ENCODE measurements at places on chromosomes 2 and 18. TPM values are rescaled to one million over a fixed set of nuclear protein-coding genes. Genes with fewer than 3 reads are reported as not detected.

DNA sequence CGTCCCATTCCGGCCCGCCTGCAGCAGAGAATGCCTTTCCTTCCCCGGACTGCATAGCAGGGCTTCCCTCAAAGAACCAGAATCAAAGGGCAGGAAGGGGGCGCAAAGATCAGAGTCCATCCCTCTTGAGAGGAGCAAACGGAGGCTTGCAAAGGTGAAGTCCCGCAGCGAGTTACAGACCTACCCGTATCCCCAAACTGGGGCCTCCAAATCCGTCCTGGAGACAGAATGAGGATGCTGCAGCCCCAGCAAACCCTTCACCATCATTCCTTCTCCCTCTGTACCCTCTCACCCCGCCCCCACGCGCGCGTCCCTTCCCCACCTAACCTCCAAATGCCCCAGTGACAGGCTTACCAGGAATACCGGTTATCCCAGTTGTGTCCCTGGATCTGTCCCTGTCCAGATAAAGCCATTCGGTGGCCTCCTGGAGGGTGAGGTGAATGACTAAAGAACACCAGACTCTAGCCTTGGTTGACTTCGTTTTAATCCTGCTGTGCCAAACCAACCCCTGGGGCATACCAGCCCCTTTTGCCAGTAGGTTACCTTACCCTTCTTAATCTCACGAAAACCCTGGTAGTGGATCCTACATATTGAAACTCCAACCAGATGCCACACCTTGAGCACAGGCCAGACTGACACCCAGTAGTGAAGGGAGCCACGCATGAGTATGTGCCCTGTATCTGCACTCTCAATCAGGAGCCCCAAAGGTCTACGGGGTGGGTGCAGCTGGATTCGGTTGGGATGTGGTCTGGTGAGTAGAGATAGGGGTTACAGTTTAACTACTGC is 961 bp upstream of the SLC40A1 start:
- DNase-seq, result peak; percentile 65

GRCh38 chr2:199527071-199527470 is 69.3 kb upstream of the SATB2 start:
- DNase-seq, result no peak

GRCh38 chr2:1685957-1686783 is 58.1 kb downstream of the PXDN start:
- DNase-seq, result peak; percentile 39

DNA sequence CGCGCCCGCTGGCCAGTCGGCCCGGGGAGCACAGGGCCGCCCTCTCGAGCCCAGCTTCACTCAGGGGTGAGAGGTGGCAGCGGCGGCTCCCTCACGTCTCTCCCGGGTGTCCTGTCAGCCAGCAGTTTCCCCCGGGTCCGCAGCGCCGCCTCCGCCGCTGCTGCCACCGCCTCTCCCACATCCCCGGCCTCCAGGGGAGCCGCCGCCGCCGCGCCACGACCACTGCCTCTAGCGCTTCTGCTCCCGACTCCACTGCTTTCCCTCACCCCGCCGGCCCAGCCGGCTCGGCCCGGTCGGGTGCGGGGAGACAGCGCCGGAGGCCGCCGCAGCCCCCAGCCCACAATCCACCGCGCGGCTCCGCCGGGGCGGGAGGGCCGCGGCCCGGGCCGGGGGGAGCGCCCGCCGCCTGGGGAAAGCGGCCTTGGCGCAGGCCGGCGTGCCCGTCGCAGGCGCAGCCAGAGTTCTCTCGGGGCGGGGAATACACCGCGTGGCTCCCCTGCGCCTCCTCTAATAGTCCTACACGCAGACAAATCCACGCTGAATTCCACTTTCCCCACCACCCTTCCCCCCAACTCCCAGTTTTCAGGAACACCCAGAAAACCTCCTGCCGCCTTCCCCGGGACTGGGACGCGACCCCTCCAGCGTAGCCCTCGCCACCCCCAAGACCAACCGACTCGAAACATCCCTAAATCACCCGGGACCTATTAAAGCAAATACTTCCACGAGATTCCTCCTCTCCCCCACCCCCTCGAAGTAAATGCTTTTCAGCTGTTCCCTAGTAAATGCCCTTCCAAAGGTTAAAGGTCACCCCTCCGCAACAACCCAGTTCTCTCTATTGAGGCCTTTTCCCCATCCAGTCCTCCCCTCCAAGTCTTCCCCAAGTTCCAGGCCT is at the start of gene VPS54:
VPS54 (minus strand) TSS at position 346 of the 892 bp plus-strand sequence. CDS start 35,429 bp downstream, outside the sequence.
- DNase-seq, result peak; percentile 76

DNA sequence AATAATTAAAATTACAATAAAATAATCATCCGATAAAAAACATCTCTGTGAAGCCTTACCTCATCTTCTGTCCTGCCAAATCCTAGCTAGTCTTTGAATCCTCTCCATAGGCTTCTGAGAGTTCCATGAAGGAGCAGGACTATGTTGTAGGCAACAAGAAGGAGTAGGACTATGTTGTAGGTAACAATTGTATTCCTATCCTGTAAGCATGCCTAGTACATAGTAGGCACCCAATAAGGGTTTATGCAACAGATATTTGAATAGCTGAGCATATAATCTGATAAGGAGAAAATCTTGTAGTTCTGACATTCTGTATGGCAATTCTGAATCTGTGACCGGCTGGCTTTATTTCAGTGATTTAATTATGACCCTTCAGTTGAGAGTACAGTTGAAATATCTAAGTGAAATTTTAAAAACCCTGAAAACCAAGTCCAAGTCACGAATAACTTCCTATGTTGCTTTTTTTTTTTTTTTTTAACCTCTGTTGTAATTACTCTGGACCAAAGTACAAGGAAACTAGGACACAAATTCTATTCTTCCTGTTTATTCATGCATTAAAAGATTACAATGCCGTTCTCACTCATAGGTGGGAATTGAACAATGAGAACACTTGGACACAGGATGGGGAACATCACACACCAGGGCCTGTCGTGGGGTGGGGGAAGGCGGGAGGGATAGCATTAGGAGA is 27.8 kb downstream of the VWA3B start:
- DNase-seq, result no peak

GRCh38 chr2:160061533-160061932 is 882 bp downstream of the PLA2R1 start:
- no peak for DNase-seq

DNA sequence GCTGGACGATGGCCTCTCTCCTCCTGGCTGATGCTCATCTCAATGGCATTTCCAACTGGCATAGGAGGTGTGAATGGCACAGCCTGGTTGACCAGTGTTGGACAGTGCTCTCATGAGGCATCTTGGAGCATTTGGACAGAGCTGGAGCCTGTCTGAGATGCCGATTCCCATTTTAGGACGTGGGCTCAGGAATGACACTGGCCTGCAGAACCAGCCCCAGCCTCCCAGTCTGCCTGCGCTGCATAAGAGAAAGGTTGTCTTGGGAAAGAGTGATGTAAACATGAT is 118.2 kb upstream of the COPS8 start:
- no peak for DNase-seq

The CABLES1 gene
- 18.5 TPM for total RNA-seq

The G6PC2 gene
- total RNA-seq, result not detected

- DNase-seq, result no peak
These were observed 1.7 kb downstream of the ARHGAP28 start for GRCh38 chr18:6731222-6731596.

DNA sequence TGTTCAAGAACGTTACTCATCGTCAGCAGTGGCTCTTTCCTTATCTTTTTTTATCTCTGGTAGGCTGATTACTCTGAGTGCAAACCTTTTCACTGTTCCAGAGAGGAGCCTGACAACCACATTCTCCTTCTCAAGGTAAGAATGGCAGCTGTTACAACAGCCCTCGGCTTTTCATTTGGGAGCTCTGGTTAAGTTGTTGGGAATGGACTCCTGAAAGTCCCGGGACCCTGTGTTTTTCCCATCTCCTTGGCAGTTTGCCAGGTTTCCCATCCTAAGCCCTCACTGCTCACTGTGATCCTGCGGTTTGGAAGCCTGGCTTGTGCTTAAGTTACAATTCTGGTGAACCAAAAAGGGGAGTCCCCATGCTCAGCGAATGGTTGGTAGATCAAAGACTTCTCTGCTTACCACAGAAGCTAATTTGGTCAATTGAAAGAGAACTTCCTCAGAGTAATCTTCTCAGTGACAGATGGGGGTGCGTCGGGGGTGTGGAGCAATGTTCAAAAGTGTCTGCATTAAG is 122.3 kb downstream of the LYPD6B start:
- no peak for DNase-seq

DNA sequence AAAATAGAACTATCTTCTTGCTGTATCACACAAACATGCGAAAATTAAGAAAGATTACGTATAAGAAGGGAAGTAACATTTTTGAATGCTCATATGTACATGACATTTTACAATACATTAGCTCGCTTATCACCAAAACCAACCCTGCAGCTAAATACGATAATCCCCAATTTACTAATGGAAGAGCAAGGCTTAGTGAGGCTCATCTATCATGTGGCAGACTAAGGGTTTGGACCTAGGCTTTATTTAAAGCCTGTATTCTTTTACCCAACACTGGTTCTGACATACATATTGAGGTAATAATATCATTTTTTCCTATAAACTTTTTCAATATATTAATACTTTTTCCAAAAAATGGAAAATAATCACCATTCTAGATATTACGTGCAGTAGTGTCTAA is 116.8 kb upstream of the TTC39C start:
- no peak for DNase-seq

GRCh38 chr18:60053747-60054304 is 154.0 kb downstream of the PMAIP1 start:
- no peak for DNase-seq

The CFC1 gene
- not detected for total RNA-seq

GRCh38 chr2:212384027-212384426 is 154.6 kb downstream of the ERBB4 start:
- no peak for DNase-seq

- no peak for DNase-seq
These were observed 5.5 kb upstream of the TSPYL6 start for GRCh38 chr2:54261537-54261936.

GRCh38 chr2:178683877-178684276 is 123.3 kb downstream of the TTN start:
- DNase-seq, result no peak

The TRIB2 gene
- 184 TPM for total RNA-seq

DNA sequence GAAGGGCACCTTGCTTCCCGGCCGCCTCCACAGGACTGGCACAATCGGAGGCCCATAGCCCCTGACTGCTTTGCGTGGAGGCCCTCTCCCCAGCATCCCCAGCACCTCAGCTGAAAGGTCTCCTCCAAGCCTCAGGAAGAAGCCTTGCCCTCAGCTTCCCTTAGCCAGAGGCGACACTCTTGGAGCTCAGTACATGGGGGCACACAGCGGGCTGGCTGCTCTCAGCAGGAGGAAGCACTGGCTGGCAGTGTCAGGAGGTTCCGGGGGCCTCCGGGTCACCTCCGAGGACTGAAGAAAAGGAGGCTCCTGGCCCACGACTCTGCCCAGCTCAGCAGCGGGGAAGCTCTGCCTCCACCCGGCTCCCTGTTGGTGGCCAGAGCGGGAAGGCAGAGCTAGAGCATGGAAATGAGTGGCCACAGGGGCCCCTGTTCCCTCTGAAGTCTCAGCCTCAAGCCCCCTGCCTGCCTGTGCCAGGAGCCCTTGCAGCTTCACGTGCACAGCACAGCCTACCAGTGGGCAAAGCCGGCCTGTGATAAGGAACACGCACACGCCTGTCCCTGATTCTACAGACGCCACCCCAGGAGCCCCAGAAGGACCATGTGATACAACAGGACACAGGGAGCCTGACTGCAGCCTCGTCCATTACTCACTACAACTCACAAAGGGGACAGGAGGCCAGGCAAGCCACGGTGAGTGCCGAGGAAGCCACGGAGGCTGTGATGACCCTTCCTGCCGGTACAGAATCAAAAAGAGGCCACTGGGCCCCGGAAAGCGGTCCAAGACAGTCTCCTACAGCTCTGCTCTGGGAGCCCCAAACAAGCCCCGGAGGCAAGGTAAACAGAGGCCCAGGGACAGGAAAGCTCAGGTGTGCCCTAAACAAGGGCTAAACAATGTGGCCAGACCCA is 15.5 kb downstream of the HDAC4 start:
- DNase-seq, result no peak

The FBLN7 gene
- 2.3 TPM for total RNA-seq

The TMEM214 gene
- 74.0 TPM for total RNA-seq

DNA sequence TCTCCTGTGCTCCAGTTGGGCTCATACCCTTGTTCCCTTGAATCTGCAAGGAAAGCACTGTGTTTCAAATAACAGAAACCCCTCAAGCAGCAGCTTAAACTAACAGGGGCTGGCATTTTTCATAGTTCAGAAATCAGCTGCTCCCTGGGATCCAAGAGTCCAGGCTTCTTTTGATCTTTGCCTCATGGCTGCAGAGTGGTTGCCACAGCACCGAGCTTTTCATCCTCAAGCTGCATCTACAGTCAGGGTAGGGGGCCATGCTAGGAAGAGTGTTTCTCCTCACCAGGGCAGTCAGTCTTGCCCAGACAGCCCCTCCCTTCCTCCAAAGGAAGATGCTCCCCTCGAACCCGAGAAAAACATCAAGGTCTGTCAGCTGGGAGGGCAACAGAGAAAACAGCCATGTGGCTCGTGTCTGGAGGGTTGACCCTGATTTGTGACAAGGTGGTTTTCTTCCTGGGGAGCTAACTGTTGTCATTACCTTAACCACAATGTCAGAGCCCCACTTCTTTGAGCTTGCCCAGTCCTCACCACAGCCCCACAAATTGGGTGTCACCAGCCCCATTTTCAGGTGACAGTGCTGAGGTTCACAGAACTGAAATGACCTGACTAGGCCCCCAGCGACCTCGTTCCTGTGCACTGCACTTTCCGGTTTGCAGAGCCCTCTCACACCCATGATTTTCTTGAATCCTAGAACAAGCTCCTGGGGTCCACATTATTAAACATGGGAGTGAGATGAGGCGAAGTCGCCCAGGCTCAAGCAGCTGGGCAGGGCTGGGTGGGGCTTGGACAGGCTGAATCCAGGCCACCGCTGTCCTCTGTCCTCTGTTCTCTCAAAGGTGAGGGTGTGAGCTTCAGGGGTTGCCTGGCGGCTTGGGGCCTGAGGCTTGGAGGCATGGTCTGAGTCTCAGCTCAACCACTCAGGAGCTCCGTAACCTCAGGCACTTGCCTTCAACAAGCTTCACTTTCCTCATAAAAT is 21.9 kb downstream of the ATOH8 start:
- DNase-seq, result no peak

The CHAC2 gene
- total RNA-seq, result 0.80 TPM

- no peak for DNase-seq
These were observed 220.6 kb upstream of the CCDC68 start for GRCh38 chr18:55179835-55180234.

DNA sequence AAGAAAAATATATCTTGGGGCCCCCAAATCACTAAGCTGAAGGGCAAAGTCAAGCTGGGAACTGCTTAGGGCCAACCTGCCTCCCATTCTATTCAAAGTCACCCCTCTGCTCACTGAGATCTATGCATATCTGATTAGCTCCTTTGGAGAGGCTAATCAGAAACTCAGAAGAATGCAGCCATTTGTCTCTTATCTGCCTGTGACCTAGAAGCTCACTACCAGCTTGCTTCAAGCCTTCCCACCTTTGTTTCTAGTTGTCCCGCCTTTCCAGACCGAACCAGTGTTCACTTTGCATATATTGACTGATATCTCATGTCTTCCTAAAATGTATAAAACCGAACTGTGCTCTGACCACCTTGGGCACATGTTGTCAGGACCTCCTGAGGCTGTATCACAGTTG is 479.4 kb downstream of the METTL4 start:
- DNase-seq, result no peak

GRCh38 chr2:126639276-126639675 is 16.7 kb upstream of the GYPC start:
- DNase-seq, result no peak

GRCh38 chr2:127197475-127198385 is 22.4 kb downstream of the CYP27C1 start:
- peak; percentile 77 for DNase-seq

The HOXD12 gene
- not detected for total RNA-seq

The SP5 gene
- 2.4 TPM for total RNA-seq

The FSHR gene
- not detected for total RNA-seq

GRCh38 chr2:133711806-133712205 is 143.5 kb upstream of the NCKAP5 start:
- DNase-seq, result no peak

Data from sciatic nerve (tissue), 2 donors.